ENCODE measurements at places on chromosomes 11 and 22.

- ATAC-seq = no peak
Measured at GRCh38 chr11:65554057-65554818, 3.9 kb downstream of the LTBP3 start.

DNA sequence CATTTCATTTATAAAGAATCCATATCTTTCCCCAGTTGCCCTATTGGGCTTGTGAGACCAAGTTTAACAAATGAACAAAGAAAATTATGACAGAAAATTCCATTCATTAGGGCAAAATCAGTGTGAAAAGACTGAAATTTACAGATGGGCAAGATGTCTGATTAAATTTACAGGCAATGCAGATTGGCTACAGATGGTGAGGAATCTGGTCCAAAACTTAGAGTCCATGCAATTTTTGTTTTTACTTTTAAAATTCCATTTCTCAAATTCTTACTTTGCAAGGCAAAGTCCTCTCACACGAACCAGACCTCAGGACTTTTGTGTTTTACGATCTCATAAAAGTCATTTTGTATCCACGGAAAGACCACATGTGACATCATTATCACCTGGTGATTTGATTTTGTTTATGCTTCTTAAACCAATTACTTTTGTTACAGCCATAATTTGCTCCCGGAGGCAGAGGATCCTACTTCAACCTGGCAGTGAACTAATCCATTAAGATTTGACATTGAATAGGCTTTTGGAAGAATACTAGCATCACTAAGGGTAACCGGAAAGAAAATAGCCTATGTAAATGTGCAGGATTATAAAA, 843.7 kb upstream of the CHORDC1 start:
- no peak for ATAC-seq

- no peak for ATAC-seq
Measured at GRCh38 chr11:46696212-46696558, 4.2 kb downstream of the ARHGAP1 start.

GRCh38 chr22:47471406-47471805, 709.0 kb downstream of the TBC1D22A start:
- ATAC-seq = no peak

DNA sequence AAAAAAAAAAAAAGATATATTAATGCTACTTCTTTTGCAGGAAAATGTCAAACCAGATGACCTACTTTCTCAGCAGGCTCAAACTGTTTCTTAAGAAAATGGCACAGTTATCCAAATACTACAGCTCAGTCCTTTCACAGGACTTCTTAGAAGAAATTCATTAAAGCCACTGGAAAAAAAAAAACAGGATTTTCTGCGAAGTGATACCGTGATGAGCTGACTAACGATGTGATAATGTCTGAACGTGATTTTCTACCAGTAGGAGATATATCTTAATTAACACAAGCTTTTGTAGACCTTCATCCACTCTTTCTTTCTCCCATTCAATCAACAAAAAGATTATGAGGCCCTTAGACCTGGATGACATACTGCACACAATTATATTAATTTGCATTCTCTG, 132.4 kb downstream of the NOX4 start:
- no peak for ATAC-seq

DNA sequence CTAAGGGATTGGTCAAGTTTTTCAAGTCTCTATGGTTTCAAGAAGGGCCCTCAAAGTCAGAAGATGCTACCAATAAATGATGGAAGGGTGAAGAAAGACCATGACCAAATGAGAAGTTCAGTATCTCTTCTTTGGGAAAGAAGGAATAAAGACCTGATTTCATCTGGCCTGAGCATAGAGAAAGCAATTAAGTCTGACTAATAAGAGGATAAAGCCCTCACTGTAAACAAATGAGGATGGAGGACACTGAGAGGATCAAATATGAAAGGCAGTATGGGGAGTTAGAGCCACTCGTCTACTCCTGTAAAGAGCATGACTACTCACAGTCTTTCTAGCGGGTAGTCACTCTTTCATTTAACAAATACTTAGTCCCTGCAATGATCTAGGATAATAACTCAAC, 44.6 kb downstream of the FAM168A start:
- no peak for ATAC-seq

Data from activated CD4-positive, CD25-positive, alpha-beta regulatory T cell treated with anti-CD3 and anti-CD28 coated beads, Interleukin-2, amount 50 U/mL, for 24 hours (primary cell).